ENCODE measurements at places on chromosomes 4 and X. TPM values are rescaled to one million over a fixed set of nuclear protein-coding genes. Genes with fewer than 3 reads are reported as not detected.

The TIGD4 gene
- total RNA-seq: 0.19 TPM

The SCML2 gene
- 3.4 TPM for total RNA-seq

The GDPD2 gene
- total RNA-seq: not detected

The FAM47A gene
- total RNA-seq: not detected

The STPG2 gene
- total RNA-seq: not detected

The LANCL3 gene
- 0.03 TPM for total RNA-seq

DNA sequence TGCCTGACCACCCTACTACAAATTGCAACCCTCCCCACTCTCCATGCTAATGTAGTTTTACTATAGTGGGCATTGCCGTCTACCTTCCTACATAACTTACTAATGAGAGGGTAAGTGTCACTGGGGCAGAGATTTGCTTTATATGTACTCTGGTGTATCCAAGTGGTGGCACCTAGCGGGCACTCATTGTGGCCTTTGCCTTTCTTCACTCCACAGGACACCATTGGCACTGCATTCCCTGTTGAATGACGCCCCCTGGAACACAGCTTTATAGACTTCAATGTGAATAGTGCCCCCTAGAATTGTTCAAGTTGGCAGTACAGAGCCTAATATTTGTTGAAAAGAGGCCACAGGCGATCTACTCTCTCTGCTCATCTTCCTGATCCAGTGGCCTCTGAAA lies 215.8 kb downstream of the MID1IP1 start:
- DNase-seq: no peak
- no peak overlapping the region for H3K4me3 ChIP-seq
- H3K27ac ChIP-seq: no peak overlapping the region
- H3K4me1 ChIP-seq: no peaks in the 10 kb centered on the region
- no peaks in the 10 kb centered on the region for H3K27me3 ChIP-seq

GRCh38 chr4:39614487-39615162 lies 24.0 kb downstream of the SMIM14 start:
- peak overlapping the region; percentile 97 for H3K27ac ChIP-seq
- no peak overlapping the region for H3K4me3 ChIP-seq
- H3K4me1 ChIP-seq: peaks cover 69% of the 10 kb centered on the region
- H3K27me3 ChIP-seq: no peaks in the 10 kb centered on the region
- peaks cover 8% of the 10 kb centered on the region for H3K36me3 ChIP-seq

DNA sequence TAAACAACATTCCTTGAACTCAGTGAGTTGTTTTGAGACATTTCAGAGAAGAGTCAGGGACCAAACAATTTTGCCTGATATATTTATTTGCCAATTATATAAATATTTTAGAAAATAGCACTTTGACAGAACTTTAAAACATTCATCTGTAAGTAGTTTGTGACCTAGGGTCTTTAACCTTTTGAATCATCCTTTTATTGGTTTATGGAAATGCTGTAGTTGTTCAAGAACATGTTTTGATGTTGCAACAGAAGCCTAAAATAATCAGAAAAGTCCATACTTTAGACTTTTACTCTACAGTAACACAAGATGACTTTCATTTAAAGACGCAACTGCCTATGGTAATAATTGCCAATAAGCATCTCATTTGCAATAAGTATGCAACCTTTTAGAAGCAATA lies 43.0 kb downstream of the CXCL1 start:
- H3K27me3 ChIP-seq: no peaks in the 10 kb centered on the region
- H3K4me1 ChIP-seq: peaks cover 36% of the 10 kb centered on the region
- no peak for DNase-seq
- H3K4me3 ChIP-seq: no peak overlapping the region
- H3K36me3 ChIP-seq: peaks cover 2% of the 10 kb centered on the region

DNA sequence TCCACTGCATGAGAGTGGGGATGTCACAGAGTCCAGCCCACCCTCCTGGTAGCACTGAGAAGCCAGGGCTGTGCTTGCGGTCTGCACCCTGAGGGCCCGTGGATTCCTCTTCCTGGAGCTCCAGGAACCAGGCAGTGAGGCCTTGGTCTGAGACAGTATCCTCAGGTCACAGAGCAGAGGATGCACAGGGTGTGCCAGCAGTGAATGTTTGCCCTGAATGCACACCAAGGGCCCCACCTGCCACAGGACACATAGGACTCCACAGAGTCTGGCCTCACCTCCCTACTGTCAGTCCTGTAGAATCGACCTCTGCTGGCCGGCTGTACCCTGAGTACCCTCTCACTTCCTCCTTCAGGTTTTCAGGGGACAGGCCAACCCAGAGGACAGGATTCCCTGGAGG lies 2.7 kb downstream of the MAGEA1 start:
- no peak overlapping the region for H3K27ac ChIP-seq
- no peak overlapping the region for H3K4me3 ChIP-seq
- H3K4me1 ChIP-seq: no peaks in the 10 kb centered on the region
- no peaks in the 10 kb centered on the region for H3K36me3 ChIP-seq
- DNase-seq: no peak
- H3K27me3 ChIP-seq: no peaks in the 10 kb centered on the region

Data from osteocyte (in vitro differentiated cells).